ENCODE measurements at places on chromosomes 4 and X.

- no peak for DNase-seq
These were observed 66.4 kb downstream of the TMEM154 start for GRCh38 chr4:152613351-152613750.

DNA sequence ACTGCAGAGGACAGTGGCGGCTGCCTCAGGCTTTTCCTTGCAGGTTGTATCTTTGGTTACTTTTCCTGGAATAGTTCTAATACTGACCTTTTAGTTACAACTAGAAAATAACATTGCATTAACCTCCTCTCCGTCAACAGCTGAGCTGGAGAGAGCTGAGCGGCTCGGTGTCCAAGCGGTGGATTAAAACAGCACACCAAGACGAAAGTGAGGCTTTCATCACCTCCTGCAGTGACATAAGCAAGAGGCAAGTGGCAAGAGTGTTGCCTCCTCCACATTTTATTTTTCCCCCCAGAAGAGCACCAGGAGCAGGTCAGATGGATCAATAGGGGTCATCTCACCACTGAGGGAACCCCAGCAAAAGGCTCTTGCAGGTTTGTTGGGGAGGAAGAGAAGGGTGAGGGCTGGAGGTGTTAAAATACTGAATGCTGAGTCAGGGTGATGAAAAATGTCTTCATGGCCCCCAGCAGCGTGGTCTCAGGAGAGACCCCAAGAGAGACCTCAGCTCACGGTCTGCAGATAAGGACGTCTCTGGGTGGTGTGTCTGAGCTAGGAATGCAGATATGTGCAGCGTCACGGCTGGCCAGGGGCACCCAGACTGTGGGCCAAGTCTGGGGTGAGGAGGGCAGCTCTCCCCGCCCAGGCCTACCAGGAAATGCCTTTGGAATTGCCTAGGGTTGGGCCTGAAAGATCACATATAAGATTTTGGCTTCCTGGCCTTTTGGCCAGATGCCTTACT lies 50.3 kb downstream of the CASP3 start:
- no peak for DNase-seq

- DNase-seq: no peak
These were observed 36.7 kb upstream of the TLR3 start for GRCh38 chr4:186032259-186032658.

GRCh38 chrX:99117011-99117410 lies 1293.1 kb downstream of the PCDH19 start:
- no peak for DNase-seq

- no peak for DNase-seq
These were observed 162.2 kb upstream of the NDST4 start for GRCh38 chr4:115275615-115276014.

DNA sequence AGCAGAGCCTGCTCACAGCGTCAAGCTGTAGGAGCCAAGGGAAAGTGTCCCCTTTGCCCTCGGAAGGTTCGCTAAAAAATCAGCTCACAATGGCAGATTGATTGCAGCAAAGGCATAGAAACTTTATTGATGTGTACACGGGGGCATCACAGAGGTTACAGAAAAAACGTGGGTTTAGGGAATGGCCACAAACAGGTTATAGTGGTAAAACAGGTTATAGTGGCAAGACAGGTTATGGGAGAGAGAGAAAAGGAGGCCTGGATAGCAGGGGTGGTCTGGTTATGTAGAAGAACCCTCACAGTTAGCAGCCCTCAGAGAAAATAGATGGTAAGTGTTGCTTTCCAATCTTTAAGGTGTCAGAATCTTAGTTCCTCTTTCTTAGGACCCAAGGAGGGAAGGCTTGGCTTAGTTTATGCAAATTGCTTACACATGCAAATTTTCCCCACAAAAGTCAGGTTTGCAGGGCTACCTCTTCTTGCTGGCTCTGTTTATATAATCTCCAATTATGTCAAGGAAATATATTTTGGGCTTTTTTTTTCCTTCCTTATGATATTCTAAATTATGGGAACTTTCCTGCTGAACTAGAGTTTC lies 113.7 kb downstream of the BMP15 start:
- no peak for DNase-seq

DNA sequence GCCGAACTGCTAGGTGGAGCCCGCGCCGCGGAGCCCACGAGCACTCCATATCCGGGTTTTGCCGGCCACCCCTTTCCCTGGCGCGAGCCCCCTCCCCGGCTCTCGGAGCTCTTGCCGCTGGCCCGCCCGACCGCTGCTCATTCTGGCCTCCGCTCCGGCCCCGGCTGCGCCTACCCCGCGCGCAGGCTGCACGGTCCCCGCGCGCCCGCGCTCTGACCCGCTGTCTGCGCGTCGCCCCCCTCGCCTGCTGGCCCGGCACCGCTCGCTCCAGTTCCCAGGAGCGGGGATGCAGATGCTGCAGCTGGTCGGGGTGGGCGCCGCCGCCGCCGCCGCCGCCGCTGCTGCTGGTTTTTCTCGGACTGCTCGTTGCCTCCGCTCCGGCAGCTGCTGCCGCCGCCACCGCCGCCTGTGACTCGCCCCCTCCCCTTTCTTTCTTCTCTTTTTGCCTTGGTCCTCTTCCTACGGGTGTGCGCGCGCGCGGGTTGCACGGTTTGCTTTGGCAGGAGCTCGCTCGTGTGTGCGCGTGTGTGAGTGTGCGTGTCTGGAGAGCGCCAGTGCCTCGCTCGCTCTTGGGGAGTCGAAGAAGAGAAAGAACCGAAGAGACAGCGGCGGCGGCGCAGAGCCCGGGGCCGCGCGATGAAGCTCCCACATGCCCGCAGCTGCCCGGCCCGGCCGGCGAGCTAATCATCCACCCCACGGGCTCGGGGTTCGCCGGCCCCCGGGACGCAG lies at the start of gene ADGRL3:
Gene ADGRL3, plus strand, starts transcription at position 140 of the 729 bp plus-strand sequence.
- DNase-seq: no peak

- no peak for DNase-seq
These were observed 804.5 kb upstream of the POU3F4 start for GRCh38 chrX:82703551-82703950.

DNA sequence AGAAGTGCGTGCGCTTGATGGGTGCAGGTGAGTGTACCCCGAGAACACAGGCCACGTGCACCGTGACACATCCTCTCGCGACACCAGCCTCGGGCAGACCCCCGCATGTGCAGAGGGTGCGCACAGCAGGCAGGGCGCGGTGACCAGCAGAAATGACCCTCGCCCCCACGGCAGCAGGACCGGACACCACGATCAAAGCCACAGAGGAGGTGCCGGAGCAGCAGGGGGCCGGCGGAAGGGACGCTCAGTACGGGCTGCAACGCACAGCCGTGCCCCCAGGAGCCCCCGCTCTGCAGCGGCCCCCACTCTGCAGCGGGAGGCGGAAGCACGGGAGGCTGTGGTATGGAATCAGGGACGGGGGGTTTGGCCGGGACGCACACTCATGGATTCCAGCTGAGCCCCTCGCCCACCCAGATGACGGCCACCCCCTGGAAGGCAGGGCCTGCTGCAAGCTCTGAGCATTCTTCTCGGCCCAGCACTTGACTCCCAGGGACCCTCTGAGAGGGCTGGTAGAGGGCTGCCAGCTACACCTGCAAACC lies 17.1 kb downstream of the PPP2R3B start:
- DNase-seq: no peak

- DNase-seq: no peak
These were observed 355.7 kb downstream of the GALNTL6 start for GRCh38 chr4:172168888-172169287.

DNA sequence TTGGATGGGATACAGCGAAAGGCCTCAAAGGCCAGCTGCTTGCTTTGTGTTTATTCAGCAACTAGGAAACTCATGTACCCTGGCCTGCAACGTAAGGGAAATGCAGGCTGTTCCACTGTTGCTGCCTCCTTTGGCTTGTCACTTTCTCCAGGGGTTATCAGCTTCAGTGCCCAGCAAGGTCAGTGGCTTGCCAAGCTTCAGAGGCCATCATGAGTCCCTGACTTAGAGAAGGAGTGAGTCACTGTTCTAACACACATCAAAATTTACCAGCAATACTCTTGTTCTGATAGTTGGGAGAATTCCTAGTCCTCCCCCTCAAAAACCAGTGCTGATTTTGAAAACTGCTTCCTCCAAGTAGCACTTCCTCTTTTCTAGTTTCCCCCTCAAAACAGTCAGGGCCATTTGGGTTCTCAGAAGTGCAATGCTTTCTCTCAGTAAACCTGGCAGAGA lies 250.8 kb downstream of the ARHGAP24 start:
- no peak for DNase-seq

DNA sequence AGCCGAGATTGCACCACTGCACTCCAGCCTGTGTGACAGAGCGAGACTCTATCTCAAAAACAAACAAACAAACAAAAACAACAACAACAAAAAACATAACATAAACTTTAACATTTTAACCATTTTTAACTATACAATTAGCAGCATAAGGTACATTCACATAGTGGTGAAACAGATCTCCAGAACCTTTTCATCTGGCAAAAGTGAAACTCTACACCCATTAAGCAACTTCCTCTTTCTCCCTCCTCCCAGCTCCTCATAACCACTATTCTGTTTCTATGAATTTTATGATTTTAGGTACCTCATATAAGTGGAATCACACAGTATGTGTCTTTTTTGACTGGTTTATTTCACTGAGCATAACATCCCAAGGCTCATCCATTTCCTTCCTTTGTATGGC lies 103.6 kb downstream of the FAM13A start:
- no peak for DNase-seq

DNA sequence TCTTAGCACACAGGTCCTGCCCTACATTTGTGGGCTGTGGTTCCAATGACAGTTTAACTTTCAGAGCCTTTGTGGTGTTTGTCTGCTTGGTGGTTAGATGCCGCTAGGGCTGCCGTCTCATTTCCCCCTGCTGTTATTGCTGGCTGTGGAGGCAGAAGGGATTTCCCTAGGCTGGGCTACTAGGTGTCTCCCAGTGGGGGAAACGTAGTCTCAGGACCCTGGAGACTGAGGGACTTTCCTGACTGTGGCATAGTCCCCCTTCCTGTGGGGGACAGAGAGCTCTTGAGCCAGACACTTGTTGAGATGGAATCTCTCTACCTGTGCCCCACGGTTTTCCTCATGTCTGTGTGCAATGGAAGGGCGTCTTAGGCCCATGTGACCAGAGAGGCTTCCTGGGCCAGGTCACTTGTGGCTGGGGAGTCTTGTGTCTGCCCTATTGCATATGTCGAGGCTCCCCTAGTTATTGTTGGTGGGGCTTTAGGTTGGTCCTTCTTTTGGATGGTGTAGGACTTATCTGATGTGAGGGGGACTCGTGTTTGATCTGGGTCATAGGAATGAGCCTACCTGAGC lies 68.2 kb downstream of the ARHGAP10 start:
- no peak for DNase-seq

- no peak for DNase-seq
These were observed 21.0 kb downstream of the COL4A6 start for GRCh38 chrX:108417257-108417656.

DNA sequence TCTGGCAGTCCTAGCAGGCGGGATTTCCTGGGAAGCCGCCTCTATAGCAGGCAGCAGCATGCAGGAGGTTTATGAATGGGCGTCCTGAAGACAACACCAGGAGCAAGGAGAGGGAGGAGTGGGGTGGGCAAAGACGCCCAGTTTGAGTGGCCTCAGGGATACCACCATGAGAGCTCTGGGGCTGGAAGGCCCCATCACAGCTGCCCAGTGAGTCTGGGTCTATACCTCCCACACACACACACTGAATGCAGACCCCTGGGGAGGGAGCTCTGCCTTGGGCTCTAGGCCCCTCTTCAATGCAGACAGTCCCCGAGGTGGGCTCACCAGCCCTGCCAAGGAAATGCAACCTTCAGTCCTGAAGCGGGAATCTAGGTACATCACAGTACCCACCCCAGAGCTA lies 98.6 kb downstream of the AFAP1 start:
- DNase-seq: no peak

- no peak for DNase-seq
These were observed 297.2 kb upstream of the LDB2 start for GRCh38 chr4:17195461-17196275.

Data from smooth muscle cell of the brain vasculature (primary cell).